CD8-positive, alpha-beta memory T cell (primary cell): ENCODE measurements at places on chromosomes 6 and 20. TPM values are rescaled to one million over a fixed set of nuclear protein-coding genes. Genes with fewer than 3 reads are reported as not detected.

DNA sequence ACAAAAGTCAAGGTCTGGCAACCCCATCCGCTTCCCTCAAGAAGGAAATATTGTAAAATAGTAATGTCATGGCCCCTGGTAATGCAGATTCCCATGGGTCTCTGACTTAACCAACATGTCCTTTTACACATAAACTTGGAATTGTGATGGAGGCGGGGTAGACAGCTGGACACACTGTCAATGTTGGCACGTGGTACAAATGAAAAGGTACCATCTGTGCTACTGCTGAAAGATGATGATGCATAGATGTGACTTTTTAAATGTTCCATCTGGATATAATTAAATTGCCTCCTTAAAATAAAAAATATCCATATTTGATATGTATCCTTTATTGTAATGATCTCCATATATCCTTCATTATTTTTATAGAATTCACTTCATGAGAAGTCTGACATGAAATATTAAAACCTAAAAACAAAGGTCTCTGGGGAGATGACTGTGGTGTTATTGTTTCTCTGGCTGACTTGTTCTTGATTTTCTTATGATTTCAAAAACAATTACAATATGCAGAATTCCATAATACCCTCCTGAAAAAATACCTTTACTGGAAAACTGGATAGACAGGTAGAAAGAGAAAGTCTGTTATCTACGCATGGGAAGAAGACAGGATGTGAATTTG is 104.5 kb downstream of the MKKS start:
- no peaks in the 10 kb centered on the region for H3K36me3 ChIP-seq
- H3K4me3 ChIP-seq: no peak overlapping the region
- no peak for DNase-seq

The RCAN2 gene
- 0.48 TPM for total RNA-seq

The FAM209B gene
- 0.46 TPM for total RNA-seq

DNA sequence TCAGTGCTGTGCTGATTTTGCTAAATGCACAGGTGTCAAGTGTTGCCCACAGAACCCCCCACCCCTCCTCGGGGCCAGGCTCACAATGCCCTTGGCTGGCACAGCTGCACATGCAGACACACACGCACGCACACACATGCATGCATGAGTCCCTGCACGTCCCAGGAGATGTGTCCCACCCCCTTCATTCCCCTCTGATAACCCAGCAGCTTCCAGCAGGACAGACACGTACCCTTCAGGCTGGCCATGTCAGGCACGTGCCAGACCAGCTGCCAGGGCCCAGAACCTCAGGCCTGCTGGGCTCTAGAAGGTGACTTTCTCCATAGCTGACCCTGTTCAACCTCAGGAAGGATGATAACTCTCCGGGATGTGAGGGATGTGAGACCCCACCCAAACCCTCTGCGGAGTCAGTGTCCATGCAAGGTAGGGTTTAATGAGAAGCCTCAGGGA is 44.4 kb downstream of the MRPL14 start:
- no peak overlapping the region for H3K4me3 ChIP-seq
- no peaks in the 10 kb centered on the region for H3K4me1 ChIP-seq
- no peak for DNase-seq
- no peaks in the 10 kb centered on the region for H3K27me3 ChIP-seq
- no peaks in the 10 kb centered on the region for H3K36me3 ChIP-seq

The PHACTR2 gene
- 29.1 TPM for total RNA-seq

The TMEM74B gene
- 0.18 TPM for total RNA-seq

The E2F1 gene
- 68.8 TPM for total RNA-seq

The TRPC4AP gene
- total RNA-seq: 51.2 TPM

The CTCFL gene
- not detected for total RNA-seq

The RAD21L1 gene
- total RNA-seq: not detected

The AKIRIN2 gene
- total RNA-seq: 49.3 TPM

- no peaks in the 10 kb centered on the region for H3K4me1 ChIP-seq
- no peak overlapping the region for H3K4me3 ChIP-seq
- no peaks in the 10 kb centered on the region for H3K27me3 ChIP-seq
- DNase-seq: no peak
Observed at GRCh38 chr6:131161987-131162386, 26.7 kb downstream of the AKAP7 start.
